ENCODE measurements at places on chromosomes 12 and 14. TPM values are rescaled to one million over a fixed set of nuclear protein-coding genes. Genes with fewer than 3 reads are reported as not detected.

The PPP4R4 gene
- 0.48 TPM for total RNA-seq

The C3AR1 gene
- 46.2 TPM for total RNA-seq

The EGLN3 gene
- total RNA-seq: 3.2 TPM

The REC8 gene
- total RNA-seq: 2.9 TPM

The FOXM1 gene
- 0.44 TPM for total RNA-seq

The MNAT1 gene
- total RNA-seq: 70.4 TPM

The RASAL1 gene
- 6.7 TPM for total RNA-seq

The REM2 gene
- 1.2 TPM for total RNA-seq

The INHBE gene
- total RNA-seq: not detected

The CD27 gene
- total RNA-seq: 4.3 TPM

The PROX2 gene
- total RNA-seq: not detected

The NANOG gene
- 0.32 TPM for total RNA-seq

The MEG3 gene
- 45.2 TPM for total RNA-seq

The INHBC gene
- not detected for total RNA-seq

GRCh38 chr12:3055026-3055703, 22.0 kb upstream of the TSPAN9 start:
- DNase-seq: peak; percentile 28

DNA sequence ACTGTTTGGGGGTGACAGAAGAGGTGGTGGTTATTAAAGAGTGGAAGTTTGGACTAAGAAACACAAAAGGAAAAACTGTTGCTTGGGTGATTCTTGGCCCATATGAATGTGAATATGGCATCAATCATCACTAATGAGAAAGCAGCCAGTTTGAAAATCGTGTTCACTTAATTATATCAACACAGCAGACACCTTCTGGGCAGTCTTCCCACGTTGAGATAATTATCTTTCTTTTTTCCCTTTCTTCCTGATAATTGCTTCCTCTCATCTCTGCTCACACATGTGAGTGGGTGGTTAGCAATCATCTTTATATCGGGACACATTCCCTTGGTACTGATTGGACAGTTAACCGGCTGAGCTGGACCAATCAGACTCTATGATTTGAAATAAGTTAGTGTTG, 539.7 kb downstream of the AACS start:
- DNase-seq: no peak

DNA sequence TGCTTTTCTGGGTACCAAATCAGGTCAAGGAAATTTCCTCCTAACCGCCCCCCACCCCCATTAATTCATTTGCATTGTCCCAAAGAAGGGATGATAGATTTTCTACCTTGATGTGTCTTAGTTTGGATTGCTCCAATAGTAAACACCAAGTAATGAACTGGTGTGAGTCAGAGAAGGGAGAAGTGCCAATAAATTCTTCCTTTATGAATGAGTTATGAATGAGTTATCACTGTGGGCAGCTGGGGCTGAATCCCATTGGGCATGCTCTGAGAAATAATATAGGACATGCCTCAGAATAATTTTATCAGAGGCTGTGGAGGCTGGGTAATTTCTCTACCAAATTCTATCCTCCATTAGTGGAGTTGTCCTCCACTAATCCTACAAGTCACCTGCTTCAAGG, 277.9 kb upstream of the FLRT2 start:
- no peak for DNase-seq

GRCh38 chr14:69153152-69153872, 393 bp upstream of the DCAF5 start:
- peak; percentile 35 for DNase-seq

DNA sequence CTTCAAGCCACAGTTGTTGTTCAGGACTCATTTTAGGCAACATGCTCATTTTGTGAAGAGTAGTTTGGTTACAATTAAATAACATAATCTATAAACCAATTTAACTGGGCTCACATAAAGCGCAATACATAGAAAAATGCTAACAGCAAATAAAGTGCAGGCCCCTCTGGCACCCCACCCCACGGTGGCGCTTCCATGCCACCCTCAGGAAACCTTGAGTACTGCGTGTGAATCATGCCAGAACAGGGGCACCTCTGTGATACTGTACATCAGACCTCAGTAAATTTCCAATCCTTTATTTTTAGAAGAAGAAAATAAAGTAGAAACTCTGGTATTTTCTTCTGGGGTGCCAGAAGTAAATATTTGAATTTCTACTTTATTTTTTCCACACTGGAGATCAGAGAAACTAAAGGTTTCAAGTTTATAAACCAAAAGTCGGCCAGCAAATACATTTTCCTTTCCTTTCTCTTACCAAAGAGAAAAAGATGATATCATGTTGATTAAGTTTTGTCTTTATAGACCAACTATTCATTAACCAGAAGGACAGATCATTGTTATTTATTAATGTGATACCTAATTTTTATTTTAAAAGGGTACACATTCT, 316.8 kb downstream of the PAWR start:
- no peak for DNase-seq

GRCh38 chr12:126998031-126998430, 1268.9 kb upstream of the TMEM132C start:
- no peak for DNase-seq

- no peak for DNase-seq
Measured at GRCh38 chr14:74754157-74754556, 9.0 kb upstream of the YLPM1 start.

DNA sequence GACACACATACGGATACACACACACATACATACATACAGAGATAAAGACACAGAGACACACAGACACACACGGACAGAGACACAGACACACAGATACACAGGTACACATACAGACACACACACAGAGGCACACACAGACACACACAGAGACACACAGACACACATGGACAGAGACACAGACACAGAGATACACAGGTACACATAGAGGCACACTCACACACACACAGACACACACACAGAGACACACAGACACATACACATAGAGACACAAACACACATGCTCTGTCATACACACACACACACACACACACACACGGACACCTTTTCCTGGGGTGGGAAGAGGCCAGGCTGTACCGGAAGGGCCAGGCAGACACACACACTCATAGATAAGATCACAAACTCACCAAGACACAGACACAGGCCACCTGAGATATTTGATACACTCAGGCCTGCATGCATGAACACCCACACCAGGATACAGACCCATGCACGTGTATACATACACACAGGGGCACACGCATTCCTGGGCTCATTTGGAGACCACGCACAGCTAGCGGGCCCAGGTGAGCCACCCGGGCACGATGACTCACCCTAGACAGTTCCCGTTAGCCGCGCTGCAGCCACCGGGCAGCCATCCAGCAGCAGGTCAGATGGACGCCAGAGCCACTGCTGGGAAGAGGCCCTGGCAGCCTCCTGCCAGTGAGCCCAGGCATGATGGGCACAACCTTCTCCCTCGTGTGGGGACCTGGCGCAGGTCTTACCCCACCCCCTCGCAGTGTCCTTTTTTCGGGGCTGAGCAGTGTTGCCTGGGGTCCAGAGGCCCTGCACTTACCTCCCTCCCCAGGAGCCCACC, 1.8 kb upstream of the AHNAK2 start:
- DNase-seq: peak; percentile 86

GRCh38 chr14:100678469-100678828, 48.2 kb upstream of the DLK1 start:
- DNase-seq: no peak

GRCh38 chr12:131092901-131093603, 139.3 kb downstream of the ADGRD1 start:
- DNase-seq: peak; percentile 35

DNA sequence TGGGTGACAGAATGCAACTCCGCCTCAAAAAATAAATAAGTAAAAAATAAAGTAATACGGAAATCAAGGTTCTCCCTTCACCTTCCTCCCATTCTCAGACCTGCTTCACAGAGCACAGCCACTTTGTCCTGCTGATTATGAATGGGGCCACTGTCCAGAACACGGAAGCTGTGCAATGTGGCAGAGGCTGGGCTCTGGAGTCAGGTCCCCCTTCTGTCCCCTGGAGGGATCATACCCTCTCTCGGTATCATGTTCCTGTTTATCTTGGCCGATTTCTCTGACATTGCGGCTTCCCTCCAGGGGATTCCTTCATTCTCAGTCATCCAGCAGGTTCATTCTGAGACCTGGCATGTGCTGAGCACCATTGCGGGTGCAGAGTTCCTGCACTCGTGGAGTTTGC, 11.3 kb downstream of the PPP2R5C start:
- peak; percentile 69 for DNase-seq

- DNase-seq: no peak
Measured at GRCh38 chr14:45201905-45202304, 51.1 kb downstream of the MIS18BP1 start.

- no peak for DNase-seq
Measured at GRCh38 chr12:2648406-2648805, 146.4 kb upstream of the FKBP4 start.

DNA sequence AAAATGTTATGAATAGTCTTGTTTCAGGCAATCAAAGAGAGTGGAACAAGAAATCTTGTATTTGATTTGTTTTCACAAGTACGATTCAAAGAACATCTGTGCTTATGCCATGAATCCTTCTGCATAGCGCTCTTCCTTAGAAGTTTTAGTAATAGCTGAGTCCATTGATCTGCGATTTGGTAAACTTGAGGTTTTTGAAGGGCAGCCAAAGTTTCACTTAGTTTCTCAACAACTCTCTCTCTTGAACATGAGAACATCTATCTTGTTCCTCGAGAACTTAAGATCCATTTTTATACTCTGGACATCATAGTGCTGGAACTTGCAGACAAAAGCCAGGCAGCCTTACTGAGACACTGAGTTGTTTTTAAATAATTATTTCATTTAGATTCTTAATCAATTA, 96.2 kb upstream of the USP15 start:
- DNase-seq: no peak

- DNase-seq: no peak
Measured at GRCh38 chr12:4106621-4107020, 166.9 kb upstream of the CCND2 start.

DNA sequence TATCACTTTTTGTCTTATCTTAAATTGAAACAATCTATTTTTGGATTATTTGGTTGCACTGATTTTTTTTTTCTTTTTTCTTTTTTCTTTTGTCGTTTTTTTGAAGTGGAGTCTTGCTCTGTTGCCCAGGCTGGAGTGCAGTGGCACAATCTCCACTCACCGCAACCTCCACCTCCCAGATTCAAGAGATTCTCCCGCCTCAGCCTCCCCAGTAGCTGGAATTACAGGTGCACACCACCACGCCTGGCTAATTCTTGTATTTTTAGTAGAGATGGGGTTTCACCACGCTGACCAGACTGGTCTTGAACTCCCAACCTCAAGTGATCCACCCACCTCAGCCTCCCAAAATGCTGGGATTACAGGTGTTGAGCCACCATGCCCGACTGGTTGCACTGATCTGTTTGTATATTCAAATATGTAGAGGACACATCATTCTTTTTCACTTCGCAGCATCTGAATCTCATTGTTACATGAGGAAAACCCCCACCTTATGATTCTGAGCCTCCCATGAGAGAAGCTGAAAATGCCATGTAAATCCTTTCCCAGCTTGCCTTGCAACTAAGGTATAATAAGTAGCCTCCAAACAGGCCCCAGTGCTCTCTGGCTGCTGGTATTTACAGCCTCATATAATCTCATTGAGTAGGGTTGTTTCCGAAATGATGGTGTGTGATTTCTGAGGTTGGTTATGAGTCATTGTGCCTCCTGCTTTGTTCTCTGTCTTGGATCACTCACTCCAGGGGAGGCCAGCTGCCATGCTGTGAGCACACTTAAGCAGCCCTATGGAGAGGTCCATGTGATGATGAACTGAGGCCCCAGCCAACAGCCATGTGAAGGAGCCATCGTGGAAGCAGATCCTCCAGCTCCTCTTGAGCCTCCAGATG, 5.2 kb upstream of the HSP90B1 start:
- DNase-seq: no peak

DNA sequence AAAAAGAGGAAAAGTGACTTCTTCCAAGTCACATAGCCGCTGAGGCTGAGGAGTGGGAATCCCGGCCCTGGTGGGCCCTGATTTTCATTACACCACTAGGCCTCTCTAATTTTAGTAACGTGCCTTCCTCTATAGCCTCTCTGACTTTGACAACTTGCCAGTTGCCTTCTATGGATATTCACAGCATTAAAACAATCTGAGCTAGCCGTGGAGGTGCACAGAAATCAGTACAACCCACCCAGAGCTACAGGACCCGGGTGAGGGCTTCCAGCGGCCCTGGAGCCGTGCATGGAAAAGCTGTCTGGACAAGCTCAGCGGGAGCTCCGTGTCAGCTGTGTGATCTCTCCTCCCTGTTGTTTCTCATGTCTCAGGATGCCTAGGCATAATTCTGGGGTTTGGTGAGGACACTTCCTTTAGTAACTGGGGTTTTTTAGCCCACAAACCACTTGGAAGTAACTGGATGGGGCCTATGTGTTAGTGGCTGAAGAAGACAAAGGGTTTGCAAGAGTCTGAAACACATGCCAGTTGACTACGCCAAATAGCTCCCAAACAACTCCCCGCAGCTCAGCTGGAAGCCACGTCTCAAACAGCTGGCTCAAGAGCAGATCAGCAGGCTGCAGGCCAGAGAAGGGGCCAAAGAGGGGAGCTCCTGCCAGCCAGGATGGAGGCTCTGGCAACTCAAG, 53.0 kb downstream of the SSH1 start:
- no peak for DNase-seq

DNA sequence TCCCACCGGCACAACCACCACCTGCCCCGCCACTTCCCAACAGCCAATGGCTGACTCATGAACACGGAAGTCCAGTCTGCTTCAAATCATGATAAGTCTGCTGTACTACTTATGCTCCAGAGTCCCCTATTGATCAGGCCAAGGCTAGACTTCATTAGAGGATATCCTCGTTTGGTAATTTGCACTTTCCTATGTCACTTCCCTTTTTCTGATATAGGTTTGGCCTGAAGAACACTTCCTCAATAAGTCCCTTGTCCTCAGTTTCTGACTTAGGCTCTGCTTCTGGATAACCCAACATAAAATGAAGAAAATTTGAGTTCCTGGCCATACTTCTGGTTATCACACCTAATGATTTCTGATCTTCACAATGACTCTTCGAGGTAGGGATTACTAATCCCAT, 45.3 kb downstream of the IFNG-AS1 start:
- no peak for DNase-seq

GRCh38 chr12:55933169-55933798, 2.3 kb downstream of the DGKA start:
- DNase-seq: no peak

- no peak for DNase-seq
Measured at GRCh38 chr12:68451261-68452077, 119.3 kb upstream of the MDM1 start.

DNA sequence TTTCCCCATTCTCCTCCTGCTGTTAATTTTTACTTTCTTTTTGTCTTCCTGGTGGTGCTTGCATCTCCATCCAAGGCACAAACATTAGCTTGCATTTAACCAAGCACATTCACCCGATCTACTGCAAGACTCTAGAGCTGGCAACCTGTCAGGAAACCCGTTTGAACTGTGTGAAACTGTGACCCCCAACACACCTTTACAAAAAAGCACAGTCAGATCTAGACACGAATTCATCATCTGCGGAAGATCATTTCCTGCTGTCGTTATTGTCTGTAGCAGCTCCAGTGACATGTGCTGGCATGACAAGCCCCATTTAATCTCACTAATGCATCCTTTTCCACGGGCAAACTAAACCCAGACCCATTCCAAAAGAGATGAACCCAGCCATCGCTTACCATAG, 340.5 kb downstream of the VRK1 start:
- no peak for DNase-seq
